ENCODE measurements at places on chromosomes 3 and 15. TPM values are rescaled to one million over a fixed set of nuclear protein-coding genes. Genes with fewer than 3 reads are reported as not detected.

MCF2L2 gene
- 0.09 TPM for total RNA-seq

NUP210 gene
- total RNA-seq: 8.9 TPM

CD200 gene
- total RNA-seq: not detected

ONECUT1 gene
- total RNA-seq: not detected

ACSBG1 gene
- not detected for total RNA-seq

ARPIN gene
- 3.3 TPM for total RNA-seq

LRTM1 gene
- not detected for total RNA-seq

CADPS gene
- not detected for total RNA-seq

C2CD4A gene
- not detected for total RNA-seq

ALDH1A2 gene
- total RNA-seq: not detected

DNASE1L3 gene
- not detected for total RNA-seq

ADGRG7 gene
- not detected for total RNA-seq

GRCh38 chr3:117528688-117529087, 819.1 kb downstream of the TUSC7 start:
- DNase-seq: no peak

DNA sequence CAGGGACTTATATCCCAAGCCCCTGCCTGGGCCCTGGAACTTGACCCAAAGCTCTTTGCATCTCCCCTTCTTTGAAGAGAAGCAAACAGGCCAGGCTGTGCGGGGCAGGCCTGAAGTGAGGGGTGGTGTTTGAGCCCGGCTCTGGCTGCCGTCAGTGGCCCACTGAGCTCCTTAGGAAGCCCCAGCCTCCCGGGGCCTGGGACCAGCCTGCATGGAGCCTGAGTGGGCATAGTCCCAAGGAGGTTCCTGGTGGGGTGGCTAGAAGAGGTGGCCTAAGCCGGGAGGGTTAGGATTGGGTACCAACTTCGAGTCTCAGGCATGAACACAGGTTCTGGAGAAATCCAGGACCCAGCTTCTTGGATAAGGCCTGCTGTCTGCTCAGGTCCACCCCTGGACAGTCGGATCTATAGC, 6.4 kb downstream of the TMIE start:
- DNase-seq: no peak

- DNase-seq: no peak
Observed at GRCh38 chr3:183411216-183411922, 17.1 kb downstream of the MCF2L2 start.

- DNase-seq: no peak
Observed at GRCh38 chr3:43477600-43477999, 144.2 kb downstream of the ANO10 start.

- peak; percentile 37 for DNase-seq
Observed at GRCh38 chr3:170741756-170742529, 128.1 kb downstream of the RPL22L1 start.

GRCh38 chr3:11494131-11494916, 149.4 kb downstream of the VGLL4 start:
- no peak for DNase-seq

GRCh38 chr3:102605153-102605552, 170.3 kb downstream of the ZPLD1 start:
- DNase-seq: no peak

DNA sequence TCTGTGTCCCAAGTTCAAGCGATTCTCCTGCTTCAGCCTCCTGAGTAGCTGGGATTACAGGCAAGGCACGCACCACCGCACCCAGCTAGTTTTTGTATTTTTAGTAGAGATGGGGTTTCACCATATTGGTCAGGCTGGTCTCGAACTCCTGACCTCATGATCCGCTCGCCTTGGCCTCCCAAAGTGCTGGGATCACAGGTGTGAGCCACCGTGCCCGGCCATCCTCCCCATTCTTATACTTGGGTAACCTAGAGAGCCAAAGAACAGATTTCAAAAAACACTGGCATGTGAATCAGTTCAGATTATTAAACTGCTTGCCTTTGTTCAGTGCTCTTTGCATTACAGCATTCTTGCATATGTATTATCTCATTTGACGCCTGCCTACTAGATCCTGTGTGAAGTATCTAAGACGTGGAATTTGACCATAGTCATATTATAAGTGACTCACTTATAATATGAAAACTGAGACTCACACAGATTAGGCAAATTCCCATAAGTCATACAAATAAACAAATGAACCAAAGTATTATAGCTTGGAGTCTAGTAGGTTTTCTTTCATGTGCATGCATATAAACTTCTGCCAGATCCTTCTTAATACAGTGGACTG, 123.5 kb downstream of the UNC13C start:
- DNase-seq: no peak

GRCh38 chr15:31091481-31091880, 10.0 kb downstream of the TRPM1 start:
- peak; percentile 62 for DNase-seq

DNA sequence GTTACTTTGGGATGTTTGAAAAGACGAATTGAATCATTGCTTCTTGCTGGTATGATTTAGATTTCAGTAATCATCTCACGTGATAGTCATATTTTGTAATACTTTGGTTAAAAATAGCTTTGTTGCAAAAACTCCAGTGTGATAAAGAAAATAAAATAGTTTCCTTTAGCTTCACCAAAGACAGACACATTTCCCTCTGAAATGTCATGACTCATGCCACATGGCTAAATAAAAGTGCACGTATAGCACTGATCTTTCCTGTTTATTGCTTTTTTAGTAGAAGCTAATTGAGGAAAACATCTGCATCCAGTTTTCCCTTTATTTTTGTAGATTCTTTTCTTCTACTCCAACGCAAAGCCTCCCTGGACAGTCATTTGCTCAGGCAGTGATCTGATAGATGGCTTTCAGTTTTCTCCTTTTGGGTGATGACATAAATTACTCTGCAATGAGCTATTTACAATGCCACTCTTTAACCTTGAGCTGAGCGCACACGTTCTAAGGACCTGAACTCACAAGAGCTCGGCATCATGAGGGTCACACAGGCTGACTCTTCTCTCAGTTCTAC, 84.9 kb downstream of the ARNT2 start:
- no peak for DNase-seq

GRCh38 chr15:71252044-71252739, 136.9 kb downstream of the THSD4 start:
- peak; percentile 91 for DNase-seq

GRCh38 chr3:56810577-56811545, 9.1 kb upstream of the ARHGEF3 start:
- no peak for DNase-seq

- no peak for DNase-seq
Observed at GRCh38 chr3:188279502-188280335, 125.8 kb downstream of the LPP start.

- DNase-seq: no peak
Observed at GRCh38 chr3:153621953-153622352, 459.9 kb downstream of the RAP2B start.

GRCh38 chr15:60718661-60719069, 239.7 kb upstream of the ICE2 start:
- no peak for DNase-seq

DNA sequence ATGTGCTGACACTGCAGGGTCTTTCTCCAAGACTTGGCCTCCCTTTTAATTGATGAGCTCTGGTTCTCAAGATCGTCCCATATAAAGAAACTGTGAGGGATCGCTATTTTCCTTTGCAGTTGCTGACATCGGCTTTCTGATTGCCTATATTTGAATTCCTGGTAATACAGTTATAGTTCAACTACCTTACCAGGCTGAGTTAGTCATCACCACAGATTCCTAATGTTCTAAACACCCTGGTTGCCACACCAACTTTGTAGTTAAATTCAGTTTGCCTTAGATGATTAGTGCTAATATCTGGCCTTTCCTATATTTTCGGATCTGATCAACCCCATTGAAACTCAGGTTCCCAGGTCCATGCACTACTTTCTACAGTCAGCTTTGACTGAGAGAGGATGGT, 125.0 kb downstream of the GMNC start:
- no peak for DNase-seq

DNA sequence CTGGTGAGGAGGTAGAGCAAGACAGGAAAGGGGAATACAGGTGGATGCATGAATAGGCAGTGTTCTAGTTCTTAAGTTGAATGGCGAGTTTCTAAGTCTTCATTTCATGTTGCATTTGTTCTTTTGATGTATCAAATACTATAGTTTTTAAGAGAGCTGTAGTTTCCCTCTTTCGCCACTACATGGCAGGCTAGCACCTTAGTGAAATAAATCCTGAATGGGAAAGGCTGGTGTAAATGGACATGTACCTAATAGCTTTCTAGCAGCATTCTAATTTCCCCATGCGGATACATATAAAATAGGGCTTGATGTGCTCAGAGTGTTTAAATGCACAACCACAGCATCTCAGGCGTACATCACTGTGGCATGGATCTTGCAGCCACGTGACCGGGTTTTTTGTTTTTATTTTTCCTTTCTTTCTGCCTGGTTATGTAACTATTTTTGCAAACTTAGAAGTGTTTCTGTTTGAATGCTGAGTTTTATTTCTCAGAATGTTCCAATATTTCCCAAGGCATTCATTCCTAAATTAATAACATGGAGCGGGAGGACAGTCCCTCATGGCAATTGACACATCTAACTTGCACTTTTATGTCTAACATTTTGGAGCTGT, 23.5 kb upstream of the CLN6 start:
- DNase-seq: peak; percentile 64

GRCh38 chr3:183427876-183428446, 458 bp downstream of the MCF2L2 start:
- DNase-seq: peak; percentile 66

DNA sequence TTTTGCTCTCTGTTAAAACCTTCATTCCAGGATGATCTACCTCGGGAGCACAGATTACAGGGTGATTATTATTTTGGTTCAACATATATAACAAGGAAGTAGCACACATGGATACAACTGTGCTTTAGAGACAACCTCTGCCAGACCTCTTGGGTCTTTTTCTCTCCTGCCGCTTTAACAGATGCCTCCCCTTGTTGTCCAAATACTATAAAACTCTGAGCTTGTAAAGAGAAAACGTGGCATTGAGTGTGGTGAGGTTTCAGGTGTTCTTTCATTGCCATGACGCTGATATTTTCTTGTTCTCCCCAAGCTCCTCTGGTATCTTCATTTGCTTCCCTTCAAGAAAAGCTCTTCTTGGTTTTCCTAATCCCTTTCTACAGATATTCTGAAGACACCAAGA, 29.0 kb downstream of the BCL2L10 start:
- no peak for DNase-seq

GRCh38 chr15:67224889-67225288, 29.6 kb downstream of the AAGAB start:
- no peak for DNase-seq

GRCh38 chr3:58073301-58074108, 65.3 kb downstream of the FLNB start:
- no peak for DNase-seq

DNA sequence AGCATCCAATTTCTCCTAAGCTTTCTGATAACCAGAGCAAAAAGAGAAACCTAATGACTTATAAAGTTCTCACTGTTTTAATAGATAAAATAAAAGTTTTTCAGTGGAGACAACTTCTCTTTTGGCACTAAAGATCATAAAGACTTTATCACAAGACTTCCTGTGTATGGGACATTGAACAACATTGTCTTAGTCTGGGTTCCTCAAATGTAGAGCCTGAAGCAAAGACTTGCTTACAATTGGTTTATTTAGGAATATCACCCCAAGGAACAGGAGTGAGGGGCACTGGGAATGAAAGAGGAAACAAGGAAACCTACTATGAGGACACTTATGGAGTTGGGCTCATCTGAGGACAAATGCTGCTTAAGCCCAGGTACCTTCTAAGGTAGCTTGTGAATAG, 127.4 kb downstream of the B3GALNT1 start:
- DNase-seq: no peak

DNA sequence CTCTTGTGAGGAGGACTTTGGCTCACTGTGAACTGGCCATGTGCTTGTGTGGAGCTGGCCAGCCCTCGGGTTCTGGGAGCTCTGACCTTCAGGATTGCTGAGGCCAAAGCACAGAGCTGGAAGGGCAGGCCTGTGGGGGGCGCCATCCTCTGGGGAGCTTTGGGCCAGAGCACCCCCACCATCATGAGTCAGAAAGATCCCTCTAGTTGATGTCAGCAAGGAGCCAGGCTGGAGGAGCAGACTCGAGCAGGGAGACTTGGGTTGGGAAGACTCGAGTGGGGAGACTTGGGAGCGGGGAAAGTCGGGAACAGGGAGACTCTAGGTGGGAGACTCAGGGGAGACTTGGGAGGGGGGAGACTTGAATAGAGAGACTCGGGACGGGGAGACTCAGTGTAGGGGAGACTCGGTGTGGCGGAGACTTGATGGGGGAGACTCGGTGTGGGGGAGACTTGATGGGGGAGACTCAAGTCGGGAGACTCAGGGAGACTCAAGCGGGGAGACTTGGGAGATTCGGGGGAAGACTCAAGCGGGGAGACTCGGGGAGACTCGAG, 37.7 kb upstream of the PLXNA1 start:
- DNase-seq: no peak

DNA sequence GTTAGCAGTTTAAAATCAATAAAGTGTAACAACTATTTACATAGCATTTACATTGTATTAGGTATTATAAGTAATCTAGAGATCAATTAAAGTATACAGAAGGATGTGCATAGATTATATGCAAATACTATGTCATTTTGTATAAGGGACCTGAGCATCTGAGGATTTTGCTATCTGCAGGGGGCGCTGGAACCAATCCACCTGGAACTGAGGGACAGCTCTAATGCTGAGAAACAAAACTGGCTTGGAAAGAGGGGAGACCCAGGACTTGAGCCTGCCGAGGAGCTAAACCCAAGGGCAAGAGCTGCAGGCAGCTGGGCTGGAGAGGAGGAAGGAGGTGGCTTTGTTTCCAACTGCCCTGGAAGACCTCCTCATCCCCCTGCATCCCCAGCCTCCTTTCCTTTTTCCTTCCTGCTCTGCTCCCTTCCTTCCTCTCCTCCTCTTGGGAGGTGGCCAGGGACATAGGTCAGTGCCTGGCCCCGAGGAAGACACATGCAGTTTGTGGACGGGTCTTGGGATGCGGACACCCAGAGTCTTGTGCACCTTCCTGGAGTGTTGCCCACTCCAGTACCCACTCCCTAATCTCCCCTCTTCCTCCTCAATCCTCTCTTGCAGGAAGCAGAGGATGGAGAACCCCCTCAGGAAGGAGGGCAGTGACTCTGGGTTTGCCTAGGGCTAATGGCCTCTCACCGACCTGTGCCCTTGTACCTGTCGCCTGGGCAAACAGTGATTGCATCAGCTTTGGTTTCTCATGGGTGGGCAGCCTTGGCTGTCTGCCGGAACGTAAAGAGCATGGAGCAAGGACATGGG, 825 bp upstream of the RTP3 start:
- peak; percentile 21 for DNase-seq

DNA sequence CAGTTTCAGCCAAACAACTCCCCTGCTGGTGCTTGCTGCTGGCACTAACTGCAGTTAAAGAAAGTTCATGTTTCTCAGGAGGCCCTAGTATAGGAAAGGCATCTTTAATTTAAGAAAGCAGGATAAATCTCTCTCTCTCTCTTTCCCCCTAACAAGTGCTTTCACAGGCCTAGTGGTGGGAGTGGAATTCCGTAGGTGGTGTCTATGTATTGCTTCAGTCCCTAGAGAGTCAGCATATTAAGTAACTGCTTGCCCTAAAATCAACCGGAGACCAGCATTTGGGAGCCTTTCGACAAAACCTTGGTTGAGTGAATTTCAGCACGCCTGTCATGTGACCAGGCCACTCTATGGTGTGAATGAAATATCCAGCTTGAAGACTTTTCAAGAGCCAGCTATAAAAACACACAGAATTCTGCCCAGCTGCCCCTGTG, 169.2 kb upstream of the TGFBR2 start:
- DNase-seq: no peak

GRCh38 chr3:105140899-105141367, 225.8 kb upstream of the ALCAM start:
- DNase-seq: no peak

Data from Daoy (cell line).